ENCODE measurements at places on chromosomes 7 and 10.

- DNase-seq, result no peak
Measured at GRCh38 chr7:29130096-29130495, 16.2 kb downstream of the CPVL start.

GRCh38 chr7:28835800-28836199 lies 122.3 kb downstream of the TRIL start:
- no peak for DNase-seq

- no peak for DNase-seq
Measured at GRCh38 chr7:69823151-69823744, 225.0 kb downstream of the AUTS2 start.

DNA sequence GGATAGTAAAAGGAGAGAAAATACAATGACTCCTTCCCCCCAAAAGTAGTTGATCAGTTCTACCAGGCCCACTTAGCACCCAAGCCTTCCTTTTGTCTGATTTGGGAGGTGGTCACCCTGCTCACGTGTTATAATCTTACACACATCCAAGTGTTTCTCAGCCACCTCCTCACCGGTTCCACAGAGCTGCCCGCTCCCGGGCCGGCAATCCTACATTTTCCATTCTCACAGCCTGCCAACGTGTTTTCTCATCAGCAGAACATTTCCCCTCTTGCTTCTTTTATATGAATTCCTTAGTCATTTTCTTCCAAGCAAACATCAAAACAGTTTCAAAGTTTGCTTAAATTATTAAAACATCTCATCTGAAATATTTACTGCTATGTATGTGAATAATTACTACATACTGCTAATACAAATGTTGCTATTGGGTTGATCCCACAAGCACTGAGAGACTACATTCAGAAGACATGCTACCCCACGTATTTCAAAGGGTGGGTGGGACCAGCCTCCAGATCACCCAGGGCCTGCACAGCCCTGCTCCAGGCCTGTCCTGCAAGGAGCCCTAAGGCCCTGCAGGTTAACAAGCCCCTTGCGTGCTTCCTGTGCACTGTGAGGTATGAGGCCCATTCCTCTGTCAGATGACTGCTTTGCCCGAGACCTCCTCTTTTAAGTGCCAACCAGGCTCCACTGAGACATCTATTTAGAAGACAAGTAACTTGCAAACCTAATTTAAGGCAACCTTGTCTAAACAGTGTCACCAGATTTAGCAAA lies 75.3 kb downstream of the GRB10 start:
- no peak for DNase-seq
